ENCODE measurements at places on chromosomes 12 and 14.

GRCh38 chr14:104806625-104807465 is 5.9 kb downstream of the ZBTB42 start:
- no peak for DNase-seq

DNA sequence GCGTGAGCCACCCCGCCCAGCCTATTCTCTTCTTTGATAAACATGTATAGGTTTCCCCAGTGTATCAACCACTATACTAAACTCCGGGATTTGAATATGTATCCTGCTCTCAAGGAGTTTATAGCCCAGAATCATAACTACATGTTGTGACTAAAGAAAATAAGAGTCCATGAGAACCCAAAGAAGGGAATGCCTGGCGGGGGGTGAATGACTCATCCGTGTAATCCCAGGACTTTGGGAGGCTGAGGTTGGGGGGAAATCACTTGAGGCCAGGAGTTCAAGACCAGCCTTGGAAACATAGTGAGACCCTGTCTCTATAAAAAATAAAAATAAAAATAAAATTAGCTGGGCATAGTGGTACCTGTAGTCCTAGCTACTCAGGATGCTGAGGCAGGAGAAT is 57.2 kb downstream of the SIX6 start:
- no peak for DNase-seq

DNA sequence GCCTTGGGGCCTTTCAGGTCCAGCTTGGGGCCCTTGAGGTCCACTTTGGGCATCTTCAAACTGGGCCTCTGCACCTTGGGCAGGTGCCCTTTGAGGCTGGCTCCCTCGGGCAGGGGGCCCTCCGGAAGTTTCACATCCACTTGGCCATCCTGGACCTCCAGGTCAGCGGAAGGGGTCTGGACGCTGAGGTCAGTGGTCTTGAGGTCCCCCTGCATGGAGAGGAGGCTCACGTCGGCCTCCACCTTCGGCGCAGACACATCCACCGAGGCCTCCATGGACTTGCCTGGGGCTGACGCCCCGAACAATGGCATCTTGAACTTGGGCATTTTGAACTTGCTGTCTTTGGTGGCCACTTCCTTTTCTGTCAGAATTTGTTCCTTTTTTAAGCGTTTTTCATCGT is 25.1 kb downstream of the AHNAK2 start:
- no peak for DNase-seq

DNA sequence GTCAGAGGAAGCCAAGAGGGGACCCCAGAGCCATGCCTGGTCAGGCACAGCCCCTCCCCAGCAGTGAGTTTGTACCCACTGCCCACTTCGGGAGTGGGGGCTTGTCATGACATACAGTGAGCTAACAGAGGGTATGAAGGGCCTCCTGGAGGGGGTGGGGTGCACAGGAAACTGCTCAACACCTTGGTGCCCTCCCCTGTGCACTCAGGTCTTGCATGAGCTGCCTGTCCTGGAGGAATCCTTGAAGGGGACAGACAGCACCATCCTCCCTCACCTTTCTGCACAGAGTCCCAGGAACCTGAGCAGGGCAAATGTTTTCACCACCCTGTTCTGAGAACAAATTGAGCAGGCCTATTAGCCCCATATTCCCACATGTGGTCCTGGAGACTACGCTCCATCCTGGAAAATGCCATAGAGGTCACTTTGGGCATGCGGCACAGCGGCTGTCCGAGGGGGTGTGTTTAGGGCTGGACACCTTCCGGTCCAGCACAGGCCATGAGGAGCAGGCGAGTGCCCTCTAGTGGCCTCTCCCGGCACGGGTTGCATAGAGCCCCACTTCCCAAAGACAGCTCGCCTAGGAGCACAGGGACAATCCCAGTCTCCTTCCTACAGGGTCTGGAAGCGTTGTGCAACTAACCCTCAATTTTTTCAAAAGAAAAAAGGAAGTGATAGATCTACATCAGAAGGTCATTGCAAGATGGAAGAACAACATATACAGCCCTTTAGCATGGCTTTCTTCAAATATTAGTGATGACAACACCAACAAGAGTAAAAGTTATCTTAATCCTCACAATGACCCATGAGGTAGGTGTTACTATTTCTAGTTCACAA is 31.9 kb upstream of the ZFP36L1 start:
- DNase-seq, result no peak

DNA sequence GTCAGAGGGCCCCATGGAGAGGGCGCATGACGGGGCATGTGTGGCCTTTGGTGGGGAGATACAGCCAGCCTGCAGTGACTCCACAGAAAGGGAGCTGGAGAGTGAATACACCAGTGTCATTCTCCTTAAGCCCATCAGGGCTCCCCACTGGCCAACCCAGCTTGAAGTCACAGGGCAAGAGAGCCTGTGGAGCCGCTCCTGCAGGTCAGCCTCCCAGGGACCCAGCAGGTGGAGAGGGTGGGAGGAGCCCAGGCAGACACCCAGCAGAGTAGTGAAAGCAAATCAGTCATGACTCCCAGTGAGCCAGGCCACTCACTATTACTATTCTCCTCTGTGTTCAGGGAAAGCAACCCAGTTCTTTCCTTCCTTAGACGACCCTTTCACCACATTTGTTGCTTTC is 110.0 kb upstream of the CPM start:
- DNase-seq, result no peak

DNA sequence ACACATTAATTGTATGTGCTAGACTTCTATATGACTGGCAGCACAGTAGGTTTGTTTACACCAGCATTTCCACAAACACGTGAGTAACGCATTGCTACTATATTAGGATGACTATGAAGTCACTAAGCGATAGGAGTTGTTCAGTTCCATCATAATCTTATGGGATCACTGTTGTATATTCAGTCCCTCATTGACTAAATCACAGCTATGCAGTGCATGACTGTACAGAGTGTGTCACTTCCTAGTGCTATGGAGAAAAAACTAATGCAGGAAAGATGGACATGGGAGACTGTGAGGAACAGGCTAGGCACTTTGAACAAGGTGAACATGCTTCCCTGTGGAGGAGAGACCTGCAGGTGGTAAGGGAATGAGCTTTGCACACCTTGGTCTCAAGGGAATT is 259.8 kb downstream of the NUAK1 start:
- DNase-seq, result no peak

DNA sequence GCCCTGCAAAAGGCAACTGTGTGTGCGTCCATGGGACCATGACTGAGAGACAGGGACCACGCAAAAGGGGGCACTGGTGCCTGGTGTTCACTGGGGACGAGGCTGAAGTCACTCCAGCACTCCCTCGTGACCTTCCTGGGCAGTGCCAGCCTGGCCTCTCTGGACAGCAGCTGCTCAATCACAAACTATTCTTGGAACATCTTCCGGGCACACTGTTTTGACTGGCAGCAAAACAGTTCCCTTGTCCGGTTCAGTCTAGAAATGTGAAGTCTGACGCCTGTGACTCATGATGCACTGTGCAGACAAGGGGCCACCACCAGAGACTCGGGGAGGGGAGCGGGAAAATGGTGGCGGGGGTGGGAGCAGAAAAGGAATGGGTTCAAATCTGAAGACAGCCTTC is 20.8 kb downstream of the SNRNP35 start:
- no peak for DNase-seq
